ENCODE measurements at places on chromosomes 12 and 14.

DNA sequence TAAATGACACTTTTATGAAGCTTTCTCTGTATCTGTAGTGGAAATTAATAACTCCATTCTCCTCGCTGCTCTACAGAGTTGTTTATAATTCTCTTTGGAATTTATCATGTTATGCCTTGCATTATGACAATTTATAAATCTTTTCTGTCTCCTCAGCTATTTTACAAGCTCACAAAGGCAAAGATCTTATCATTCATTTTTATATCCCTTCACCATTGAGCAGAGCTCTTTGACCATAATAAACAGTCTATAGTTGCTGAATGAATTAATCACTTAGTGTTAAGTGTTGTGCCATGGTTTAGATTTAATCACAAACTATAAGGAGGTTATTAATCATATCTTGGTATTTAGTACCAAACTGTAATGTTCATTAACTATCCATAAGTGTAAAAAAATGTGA lies 126.4 kb downstream of the NAV3 start:
- no peak for DNase-seq

GRCh38 chr14:104696671-104697316 lies 7.4 kb downstream of the INF2 start:
- DNase-seq = no peak

DNA sequence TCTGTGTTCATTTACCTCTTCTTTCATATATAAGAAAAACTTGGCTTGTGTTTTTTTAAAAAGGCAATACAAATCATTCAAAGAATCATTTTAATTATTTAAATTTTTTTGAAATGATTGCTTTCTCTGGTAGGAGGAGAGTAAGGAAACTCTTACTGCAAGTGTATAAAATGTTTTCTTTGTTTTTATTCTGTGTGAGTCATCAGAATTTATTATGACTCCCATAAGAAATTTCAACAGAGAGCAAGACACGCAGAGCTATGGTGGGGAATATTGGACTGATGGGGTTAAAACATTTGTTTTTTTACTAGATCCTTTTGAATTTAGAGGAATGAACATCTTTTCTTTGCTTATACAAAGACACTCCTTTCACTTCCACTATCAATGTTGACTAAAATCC lies 119.1 kb upstream of the ATXN7L3B start:
- DNase-seq = no peak

- no peak for DNase-seq
Measured at GRCh38 chr12:111823891-111824290, 18.1 kb upstream of the MAPKAPK5 start.

DNA sequence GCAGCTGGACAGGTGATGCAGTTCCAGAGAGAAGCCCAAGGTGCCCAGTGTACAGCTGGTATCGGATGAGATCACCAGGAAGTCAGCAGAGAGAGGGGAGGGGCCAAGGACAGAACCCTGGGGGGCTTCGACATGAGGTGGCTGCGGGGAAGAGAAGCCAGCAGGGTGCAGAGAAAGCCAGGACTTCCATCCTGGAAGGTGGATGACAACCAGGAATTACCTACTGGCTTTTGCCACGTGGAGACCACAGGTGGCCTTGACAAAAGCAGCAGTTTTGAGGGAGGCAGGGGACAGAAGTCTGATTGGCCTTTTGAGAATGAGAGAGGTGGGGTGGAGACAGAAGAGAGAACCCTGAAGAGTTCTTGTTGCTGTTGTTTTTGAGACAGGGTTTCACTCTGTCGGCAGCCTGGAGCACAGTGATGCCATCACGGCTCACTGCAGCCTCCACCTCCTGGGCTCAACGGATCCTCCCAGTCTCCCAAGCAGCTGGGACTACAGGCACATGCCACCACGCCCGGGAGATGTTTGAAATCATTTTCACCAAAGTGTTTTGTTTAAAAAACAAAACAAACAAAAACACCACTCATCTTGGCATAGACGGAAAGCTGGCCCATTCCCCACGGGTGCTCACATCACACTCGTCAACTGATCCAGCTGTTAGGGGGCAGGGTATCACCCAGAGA lies 35.2 kb downstream of the CDC42BPB start:
- no peak for DNase-seq

DNA sequence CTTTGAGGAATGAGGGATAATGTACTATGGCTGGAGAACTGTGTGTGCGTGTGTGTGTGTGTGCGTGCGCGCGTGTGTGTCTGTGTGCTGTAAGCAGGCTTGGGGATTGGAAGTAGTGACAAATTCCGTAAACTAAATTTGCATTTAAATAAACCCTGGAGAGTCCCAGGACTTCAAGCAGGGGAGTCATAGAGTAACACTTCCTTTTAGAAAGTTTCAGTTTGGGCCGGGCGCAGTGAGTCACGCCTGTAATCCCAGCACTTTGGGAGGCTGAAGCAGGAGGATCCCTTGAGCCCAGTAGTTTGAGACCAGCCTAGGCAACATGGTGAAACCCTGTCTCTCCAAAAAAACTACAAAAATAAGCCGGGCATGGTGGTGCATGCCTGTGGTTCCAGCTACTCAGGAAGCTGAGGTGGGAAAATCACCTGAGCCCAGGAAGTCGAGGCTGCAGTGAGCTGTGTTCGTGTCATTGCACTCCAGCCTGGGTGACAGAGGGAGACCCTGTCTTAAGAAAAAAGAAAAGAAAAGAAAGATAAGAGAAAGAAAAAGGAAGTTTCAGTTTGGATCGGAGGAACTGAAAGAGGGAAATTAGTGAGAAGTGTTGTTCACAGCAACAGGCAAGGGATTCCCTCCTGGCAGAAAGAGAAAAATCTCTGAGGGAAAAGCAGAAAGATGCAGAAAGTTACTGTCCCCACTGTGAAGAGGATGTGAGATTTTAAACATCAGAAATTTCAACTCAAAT lies 222.7 kb upstream of the SOX5 start:
- DNase-seq = no peak

GRCh38 chr12:59240048-59240447 lies 319.7 kb upstream of the LRIG3 start:
- DNase-seq = no peak

GRCh38 chr12:54940727-54941315 lies 43.7 kb downstream of the TESPA1 start:
- no peak for DNase-seq

GRCh38 chr12:42588524-42589464 lies 752 bp downstream of the PRICKLE1 start:
- DNase-seq = no peak

GRCh38 chr14:69880044-69880487 lies 850 bp downstream of the SMOC1 start:
- DNase-seq = no peak

GRCh38 chr12:79677672-79678071 lies 13.1 kb downstream of the PAWR start:
- no peak for DNase-seq

- peak; percentile 22 for DNase-seq
Measured at GRCh38 chr12:6336079-6336888, 5.6 kb downstream of the TNFRSF1A start.

DNA sequence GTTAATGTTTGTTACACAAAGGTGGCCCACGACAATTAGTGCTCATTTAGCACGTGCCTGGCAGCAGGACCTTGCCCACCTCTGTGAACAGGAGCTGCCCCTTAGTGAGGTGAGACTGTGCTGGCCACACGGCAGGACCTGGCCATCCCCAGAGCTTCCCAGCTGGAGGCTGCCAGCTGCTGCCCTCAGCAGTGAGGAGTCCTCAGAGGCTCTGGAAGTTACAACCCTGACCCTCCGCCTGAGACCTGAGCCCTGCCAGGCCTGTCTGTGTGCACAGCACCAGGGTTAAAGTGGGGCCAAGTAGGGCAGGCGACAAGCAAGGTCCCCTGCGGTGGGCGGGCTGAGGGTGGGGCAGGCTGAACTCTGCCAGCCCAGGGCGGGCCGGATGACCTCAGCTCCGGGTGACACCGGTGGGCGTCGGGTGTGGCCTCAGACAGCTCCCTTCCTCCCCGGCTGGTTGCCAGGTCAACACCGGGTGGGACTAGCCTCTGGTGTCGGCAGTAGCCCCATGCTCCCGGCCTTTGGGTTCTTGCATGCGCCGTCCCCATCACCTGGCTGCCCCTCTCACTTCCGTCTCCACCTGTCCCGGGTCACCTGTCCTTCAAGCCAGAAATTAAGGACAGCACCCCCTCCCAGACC lies 9.2 kb upstream of the LBHD2 start:
- no peak for DNase-seq

DNA sequence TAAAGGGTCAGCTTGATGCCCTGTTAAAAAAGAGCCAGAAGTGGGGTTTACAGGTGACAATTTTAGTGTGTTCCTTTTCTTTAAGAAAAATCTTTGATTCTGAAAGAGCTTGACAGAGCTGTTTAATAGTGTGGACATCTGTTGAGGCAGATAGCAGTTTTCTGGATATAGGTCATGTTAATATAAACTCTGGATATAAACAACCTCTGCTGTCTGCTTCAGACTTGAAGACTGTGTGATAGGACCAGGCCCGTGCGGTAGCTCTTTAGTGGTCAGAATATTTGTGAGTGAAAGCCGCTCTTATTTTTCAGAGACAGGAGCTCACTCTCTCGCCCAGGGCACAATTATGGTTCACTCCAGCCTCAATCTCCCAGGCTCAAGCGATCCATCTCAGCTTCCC lies 439.9 kb upstream of the RGS6 start:
- DNase-seq = no peak

DNA sequence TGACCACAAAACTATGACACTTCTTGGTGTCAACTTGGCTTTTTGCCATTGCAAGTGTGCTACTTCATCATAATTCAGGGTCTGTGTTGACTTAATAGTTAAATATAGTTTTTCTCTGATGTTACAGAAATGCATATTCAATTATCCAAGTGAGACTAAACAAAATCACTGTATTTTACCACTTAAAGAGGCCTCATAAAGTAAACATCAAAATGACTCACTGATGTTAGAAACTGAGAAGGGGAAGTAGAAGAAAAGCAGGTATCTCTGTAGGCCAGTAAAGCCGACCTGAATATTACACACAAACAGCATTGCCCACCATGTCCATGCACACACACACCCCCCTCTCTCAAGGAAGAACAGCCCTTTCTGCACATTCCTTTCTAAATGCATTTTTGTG lies 55.4 kb downstream of the RPAP3 start:
- DNase-seq = no peak

DNA sequence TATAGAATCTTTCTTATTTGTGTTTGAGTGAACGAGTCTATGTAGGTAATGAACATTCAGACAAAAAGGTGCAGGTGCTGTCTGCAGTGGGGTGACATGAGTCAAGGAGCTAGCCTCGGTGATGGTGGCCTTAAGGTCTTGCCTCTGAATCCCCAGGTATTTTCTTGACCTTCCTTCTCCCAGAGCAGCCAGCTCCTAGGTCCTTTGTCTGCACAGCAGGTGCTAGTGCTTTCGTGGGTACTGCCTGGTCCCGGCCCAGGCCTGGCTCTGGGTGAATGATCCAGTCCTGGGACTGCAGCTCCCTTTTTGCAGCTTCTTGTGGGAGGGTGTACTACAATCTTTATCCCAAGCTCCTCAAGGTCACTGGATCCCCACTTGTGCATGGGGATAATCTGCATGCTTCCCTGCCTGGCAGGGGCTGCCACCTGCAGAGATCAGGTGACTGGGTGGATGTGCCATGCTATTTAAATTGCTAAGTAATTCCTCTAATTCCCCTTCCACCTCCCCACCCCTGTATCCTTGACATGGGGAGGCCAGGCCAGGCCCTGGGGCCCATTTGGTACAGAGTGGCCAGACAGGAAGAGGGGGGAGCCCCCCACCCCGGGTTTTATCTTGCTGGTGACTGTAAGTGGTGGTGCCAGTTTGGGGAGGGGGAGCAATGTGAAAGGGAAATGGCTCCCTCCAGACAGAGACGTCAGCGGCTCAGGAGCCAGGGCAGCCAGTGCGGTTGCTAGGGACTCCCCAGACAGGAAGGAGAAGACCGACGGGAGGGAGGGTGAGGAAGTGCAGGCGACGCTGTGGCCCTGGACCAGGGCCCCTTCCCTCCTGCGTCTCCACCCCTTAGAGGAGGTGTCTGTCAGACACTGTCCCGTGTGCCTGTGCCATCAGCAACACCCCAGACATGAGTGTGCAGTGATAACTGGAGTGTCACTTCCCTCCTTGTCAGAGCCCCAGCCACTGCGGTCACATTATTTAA lies 6.7 kb downstream of the VASH1 start:
- DNase-seq = peak; percentile 88

DNA sequence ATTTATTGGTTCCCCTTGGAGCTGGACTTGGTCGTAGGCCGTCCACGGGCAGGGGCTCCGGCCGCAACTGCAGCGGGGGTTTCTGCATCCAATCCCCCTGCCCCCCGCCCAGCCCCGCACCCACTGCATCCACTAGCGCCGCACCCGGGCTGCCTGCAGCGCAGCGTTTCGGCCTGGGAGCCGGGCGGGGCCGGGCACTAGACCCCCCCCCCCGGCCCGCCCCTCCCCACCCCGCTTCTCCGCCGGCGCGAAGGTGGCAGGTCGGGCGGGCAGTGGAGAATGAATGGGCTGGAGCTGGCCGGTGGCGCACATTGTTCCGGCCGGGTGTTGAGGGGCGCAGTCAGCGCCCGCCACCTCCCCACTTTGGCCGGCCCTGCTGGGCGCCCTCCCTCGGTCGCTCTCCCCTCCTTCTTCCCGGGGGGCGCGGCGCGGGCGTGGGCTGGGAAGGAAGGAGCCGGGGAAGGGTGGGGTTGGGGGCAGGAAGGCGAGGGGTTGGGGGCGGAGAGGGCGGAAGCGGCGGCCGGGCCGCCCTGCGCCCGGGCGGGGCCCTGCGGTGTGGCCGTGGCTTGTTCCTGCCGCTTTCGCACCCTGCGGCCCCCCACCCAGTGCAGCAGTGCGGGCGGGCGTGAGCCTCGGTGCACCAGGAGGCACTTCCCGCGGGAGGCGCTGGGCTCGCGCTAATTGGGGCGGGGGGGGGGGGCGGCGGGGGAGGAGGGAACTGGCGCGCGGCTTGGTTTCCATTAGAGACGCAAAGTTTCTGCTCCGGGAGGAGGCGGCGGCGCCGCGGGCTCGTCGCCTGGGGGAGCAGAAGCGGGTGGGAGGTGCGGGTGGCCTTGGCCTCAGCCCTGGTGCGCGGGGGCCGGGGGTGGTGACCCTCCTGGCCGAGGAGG lies 841 bp downstream of the CALM1 start:
- peak; percentile 59 for DNase-seq

All from effector memory CD4-positive, alpha-beta T cell (primary cell).